ENCODE measurements at places on chromosomes 1 and 21.

- no peak for DNase-seq
Measured at GRCh38 chr1:29398431-29398830, 162.1 kb downstream of the PTPRU start.

- no peak for DNase-seq
Measured at GRCh38 chr1:246176126-246177024, 330.7 kb downstream of the SMYD3 start.

DNA sequence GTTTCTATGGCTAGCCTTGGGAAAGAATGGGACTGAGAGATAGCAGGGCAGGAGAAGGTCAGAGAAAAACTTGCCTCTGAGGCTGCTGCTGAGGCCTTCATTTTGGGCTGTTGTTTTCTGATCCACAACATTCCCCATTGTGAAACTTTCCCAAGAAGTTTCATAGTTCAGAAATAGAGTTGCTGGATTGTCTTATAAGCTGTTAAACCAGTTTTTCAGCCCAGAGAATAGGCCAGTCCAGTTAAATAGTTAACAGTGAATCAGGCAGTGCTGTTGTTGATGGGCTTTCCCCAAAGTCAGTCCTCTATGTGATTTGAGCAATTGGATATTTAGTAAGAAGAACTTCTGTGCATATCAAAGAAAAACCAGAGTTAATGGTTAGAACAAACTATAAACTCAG lies 77.0 kb downstream of the C21orf91 start:
- DNase-seq = no peak

DNA sequence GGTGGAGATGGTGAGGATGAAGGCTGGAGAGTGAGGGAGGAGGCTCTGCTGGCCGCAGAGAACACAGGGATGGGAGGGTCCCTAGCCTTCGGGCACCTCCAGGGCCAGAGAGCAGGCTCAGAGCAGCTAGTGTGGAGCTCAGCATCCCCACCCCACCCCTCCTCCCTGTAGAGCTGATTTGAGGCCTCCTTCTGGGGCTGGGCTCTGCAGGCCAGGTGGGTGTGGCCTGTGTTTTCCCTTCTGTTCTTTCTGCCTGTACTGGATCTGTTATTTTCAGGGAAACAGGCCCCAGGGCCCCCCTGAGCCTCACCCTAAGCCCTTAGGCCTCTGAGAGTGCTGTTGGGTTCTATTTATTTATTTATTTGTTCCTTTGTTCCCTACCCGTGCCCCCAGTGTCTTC lies 44.8 kb downstream of the TMCC2 start:
- DNase-seq = no peak

DNA sequence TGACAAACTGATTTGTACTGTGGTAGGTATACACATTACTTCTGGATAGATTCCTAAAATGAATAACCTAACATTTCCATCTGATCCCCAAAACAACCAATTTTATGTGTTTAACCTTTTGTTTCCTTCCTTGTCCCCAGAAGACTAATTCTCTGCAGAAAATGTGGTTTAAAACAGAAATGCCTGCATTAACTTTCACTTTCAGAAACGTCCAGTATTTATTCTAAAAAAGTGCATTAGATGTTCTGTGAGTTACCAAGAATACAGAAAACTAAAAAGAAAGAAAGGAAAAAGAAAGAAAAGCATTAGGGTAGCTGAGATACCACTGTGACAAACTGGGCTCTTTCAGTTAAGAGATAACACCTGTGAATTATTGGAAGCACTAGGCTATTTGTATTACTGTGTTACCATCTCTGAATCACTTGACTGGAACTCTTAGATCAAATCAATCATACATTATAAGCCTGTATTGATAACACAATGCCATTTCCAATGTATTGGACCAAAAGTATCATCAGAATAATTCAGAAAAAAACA lies 177.7 kb downstream of the NCAM2 start:
- DNase-seq = no peak

- DNase-seq = no peak
Measured at GRCh38 chr21:29321217-29321616, 22.5 kb downstream of the BACH1 start.

DNA sequence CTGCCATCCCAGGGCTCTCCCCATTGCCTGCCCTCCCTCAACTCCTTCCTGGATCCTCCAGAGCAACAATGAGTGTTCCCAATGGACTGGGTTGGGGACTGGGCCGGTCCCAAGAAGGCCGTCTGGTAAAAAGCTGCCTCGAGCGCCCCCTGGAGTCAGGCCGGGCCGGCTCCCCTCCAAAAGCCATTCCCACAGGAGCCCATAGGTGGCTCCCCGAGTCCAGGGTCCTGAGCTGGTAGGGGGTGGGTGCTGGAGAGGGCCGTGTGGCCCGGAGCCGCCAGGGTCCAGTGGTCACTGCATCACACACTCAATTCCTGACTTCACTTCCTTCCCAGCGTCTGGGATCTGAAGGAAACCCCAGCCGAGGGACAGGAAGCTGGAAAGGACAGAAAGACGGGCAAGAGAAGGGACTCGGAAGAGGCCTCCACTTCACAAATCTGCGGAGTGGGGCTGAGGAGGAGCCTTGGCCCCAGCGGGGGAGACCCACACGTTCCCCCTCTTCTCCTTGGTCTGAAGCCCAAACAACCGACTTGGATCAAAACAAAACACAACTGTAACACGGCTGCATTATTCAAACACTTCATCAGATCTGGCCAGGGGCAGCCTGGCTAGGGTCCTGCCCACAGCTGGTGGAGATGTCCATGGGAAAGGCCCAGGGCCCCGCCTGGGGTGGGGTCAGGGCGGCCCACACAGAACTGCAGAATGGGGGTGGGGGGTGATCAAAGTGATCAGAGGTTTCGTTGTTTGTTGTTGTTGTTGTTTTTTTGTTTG lies 10.9 kb upstream of the ALDH4A1 start:
- peak; percentile 6 for DNase-seq

DNA sequence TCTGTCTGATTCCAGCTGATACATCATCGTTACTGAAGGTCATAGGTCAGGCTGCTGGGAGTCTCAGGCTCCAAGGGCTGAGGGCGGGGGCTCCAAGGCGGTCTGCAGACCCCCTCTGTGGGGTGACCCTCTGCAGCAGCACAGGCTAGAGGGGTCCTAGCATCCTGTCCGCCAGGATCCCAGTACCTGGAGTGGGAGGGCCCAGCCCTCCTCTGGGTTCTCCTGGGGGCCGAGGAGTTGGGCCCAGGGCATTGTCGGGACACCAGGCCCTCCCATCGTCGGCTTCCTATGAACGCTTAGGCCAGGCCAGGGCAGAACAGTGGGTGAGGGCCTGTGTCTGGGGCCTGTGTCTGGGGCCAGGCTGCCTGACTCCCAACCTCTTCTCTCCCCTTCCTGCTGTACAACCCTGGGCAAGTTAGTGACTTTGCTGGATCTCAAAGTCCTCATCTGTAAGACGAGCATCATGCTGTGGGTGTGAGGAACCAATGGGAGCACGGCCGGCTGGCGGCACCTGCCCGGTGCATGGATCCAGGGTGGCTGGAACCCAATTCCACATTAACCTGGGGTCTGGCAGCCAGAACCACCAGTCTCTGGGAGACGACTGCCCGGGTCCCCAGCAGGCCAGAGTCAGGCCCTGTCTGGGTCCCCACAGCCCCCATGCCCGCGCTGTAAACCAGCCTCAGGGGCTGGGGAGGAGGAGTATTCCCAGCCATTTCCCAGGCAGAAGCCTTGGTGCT lies 56.2 kb upstream of the COL18A1 start:
- DNase-seq = no peak

DNA sequence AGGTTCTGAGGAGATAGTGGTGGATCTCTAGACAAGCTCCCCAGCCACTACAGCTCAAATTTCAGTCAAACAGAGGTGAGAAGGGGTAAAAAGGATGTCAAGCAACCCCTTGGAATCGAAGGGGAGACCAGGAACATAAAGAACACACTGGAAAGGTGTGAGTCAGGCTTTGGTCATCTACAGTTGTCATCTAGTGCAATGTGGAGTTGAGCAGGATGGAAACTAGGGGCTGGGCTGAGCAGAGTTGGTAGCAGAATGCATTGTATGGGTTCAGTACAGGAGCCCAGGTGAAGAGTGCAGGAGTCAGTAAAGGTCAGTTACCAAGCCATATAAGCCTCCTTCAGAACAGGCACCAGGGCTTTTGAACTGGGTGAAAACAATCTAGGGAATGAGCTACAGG lies 52.7 kb upstream of the VAV3 start:
- no peak for DNase-seq

- no peak for DNase-seq
Measured at GRCh38 chr1:24657781-24658180, 14.7 kb downstream of the SRRM1 start.

GRCh38 chr1:224203243-224204016 lies 20.4 kb downstream of the DEGS1 start:
- DNase-seq = no peak

All from NCI-H748 treated with DMSO at 0.1 percent for 48 hours (cell line).